Cerebellum (tissue), 4 donors: ENCODE measurements at places on chromosomes 11 and 22. TPM values are rescaled to one million over a fixed set of nuclear protein-coding genes. Genes with fewer than 3 reads are reported as not detected.

- DNase-seq = no peak
Measured at GRCh38 chr22:37639771-37640590, 512 bp downstream of the SH3BP1 start.

DNA sequence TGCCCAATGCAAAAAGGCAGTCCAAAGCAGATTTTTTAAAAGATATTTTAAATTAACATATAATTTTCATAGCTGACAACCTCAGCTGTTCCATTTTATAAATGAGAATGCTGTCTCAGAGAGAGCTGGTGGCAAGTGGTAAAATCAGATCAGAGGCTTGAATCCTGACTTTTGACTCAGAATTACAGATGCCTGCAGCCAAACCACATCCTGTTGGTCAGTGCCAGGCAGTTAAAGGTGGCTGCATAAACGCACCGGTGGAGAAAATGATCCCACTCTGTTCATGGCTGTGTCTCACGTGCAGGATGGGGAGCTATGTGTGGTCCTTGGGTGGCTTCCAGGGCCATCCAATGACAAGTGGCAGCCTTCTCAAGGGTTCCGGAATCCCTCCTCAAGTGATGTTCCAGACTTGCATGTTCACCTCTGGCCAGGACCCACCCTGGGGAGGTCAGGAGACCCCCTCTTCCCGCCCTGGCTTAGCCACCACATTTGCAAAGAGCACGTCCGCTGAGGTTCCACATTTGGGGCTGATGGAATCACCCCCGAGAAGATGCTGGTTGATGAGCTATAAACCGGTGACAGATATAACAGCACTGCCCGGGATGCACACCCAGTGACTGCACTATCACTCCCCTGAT is 155.5 kb downstream of the SHANK2 start:
- no peak for DNase-seq

- no peak for DNase-seq
Measured at GRCh38 chr22:38298312-38299005, 18.8 kb downstream of the CSNK1E start.

The PTPRCAP gene
- total RNA-seq = 0.91 TPM

The MS4A6A gene
- 3.3 TPM for total RNA-seq

DNA sequence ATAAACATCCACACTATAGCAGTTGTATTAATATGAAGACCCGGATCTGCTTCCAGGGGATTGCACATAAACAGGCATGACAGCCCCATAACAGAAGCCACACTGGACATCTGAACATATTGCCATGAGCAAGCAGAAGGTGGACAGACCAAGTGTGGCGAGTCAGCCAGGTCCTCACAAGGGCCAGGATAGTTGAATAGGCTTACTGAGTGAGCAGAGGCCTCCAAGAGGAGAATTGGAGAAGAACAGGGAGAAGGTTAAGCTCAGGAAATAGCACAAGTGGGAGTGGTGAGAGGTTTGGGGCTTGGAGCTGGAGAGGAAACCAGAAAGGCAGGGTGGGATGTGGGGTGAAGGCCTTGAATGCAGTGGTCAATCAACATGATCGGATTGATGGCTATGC is 10.8 kb downstream of the SLC35C1 start:
- no peak for DNase-seq
